ENCODE measurements at places on chromosomes 3 and 15. TPM values are rescaled to one million over a fixed set of nuclear protein-coding genes. Genes with fewer than 3 reads are reported as not detected.

CPN2 gene
- total RNA-seq: not detected

CHRNB4 gene
- not detected for total RNA-seq

GOLGA6D gene
- total RNA-seq: 0.12 TPM

CHRNA7 gene
- total RNA-seq: 3.6 TPM

SEMA7A gene
- total RNA-seq: 4.1 TPM

LRRIQ4 gene
- total RNA-seq: not detected

EXD1 gene
- not detected for total RNA-seq

ZNF662 gene
- total RNA-seq: 18.1 TPM

ACP3 gene
- total RNA-seq: 4.2 TPM

PRR23E gene
- not detected for total RNA-seq

THUMPD3 gene
- total RNA-seq: 26.2 TPM

STARD9 gene
- total RNA-seq: 65.8 TPM

PCSK6 gene
- 11.2 TPM for total RNA-seq

AGTR1 gene
- total RNA-seq: 8.5 TPM

COL6A5 gene
- total RNA-seq: not detected

COL6A6 gene
- total RNA-seq: 0.09 TPM

MUC20 gene
- total RNA-seq: 4.5 TPM

FOXL2NB gene
- total RNA-seq: not detected

PARP6 gene
- 72.2 TPM for total RNA-seq

POLQ gene
- total RNA-seq: 0.23 TPM

MYEF2 gene
- 73.0 TPM for total RNA-seq

UBA7 gene
- 102 TPM for total RNA-seq

ABHD10 gene
- 14.1 TPM for total RNA-seq

MAP2K1 gene
- 49.7 TPM for total RNA-seq

DPH3 gene
- 31.0 TPM for total RNA-seq

FES gene
- 68.3 TPM for total RNA-seq

CYP8B1 gene
- total RNA-seq: not detected

MESP1 gene
- total RNA-seq: 1.2 TPM

CFAP161 gene
- total RNA-seq: 0.45 TPM

ERC2 gene
- 0.55 TPM for total RNA-seq

RAB6B gene
- total RNA-seq: 9.2 TPM

TRH gene
- total RNA-seq: not detected

PTPRG gene
- 85.0 TPM for total RNA-seq

DUOXA2 gene
- not detected for total RNA-seq

CHRFAM7A gene
- 11.9 TPM for total RNA-seq

COX17 gene
- 43.6 TPM for total RNA-seq

CFAP91 gene
- total RNA-seq: 3.7 TPM

Data from aorta (tissue), 5 donors.